ENCODE measurements at places on chromosomes 5 and 9.

- DNase-seq: no peak
Observed at GRCh38 chr9:111068771-111069170, 30.5 kb upstream of the LPAR1 start.

- DNase-seq: no peak
Observed at GRCh38 chr9:101409079-101409477, 10.4 kb downstream of the ZNF189 start.

GRCh38 chr9:74255489-74255984 lies 241.6 kb upstream of the RORB start:
- DNase-seq: no peak

GRCh38 chr5:138018849-138019248 lies 14.0 kb downstream of the FAM13B start:
- DNase-seq: no peak

- DNase-seq: no peak
Observed at GRCh38 chr9:135772056-135772646, 70.2 kb downstream of the KCNT1 start.

DNA sequence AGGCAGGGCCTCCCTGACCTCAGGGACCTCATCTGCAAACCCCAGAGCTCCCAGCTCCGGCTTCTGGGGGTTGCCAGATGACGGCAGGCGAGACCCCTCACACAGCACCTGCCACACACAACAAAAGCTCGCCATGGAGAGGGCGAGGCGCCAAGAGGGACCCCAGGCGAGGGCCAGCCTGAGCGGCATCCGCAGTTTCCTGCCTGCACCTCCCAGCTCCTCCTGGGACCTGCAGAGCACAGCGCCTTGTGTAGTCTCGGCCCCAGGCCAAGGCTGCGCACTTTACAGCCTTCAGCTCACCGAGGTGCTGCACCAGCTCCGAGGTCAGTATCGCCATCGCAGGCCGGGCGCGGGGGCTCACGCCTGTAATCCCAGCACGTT lies 82.4 kb upstream of the ADAMTS2 start:
- no peak for DNase-seq

- no peak for DNase-seq
Observed at GRCh38 chr5:76604838-76605237, 18.4 kb downstream of the F2RL2 start.

- DNase-seq: no peak
Observed at GRCh38 chr5:23302438-23302837, 205.0 kb upstream of the PRDM9 start.

DNA sequence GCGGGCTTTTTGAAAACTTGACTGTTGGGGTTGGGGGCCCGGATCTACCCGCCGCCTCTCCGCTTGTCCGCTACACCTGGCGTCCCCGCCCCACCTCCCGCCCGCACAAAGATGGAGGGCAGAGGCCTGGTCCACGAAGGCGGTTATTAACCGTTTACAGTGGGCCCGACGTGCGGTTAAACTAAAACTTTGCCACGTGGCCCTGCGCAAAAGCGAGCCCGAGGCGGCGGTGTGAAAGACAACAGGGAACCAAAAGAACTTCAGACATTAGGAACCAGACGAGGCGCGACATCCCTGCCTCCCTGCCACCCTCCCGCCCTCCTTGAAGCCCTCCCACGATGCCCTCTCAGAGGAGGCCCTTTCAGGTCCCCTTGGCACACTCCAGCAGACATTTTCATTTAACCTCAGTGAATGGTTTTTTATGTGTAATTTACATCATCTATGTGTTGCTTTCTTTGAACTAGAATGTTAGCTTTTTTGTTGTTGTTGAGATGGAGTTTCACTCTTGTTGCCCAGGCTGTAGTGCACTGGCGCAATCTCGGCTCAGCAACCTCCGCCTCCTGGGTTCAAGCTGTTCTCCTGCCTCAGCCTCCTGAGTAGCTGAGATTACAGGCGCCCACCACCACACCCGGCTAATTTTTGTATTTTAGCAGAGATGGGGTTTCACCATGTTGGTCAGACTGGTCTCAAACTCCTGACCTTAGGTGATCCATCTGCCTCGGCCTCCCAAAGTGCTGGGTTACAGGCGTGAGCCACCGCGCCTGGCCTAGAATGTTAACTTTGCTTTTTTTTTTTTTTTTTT lies 999 bp upstream of the HNRNPA0 start:
- DNase-seq: no peak

- no peak for DNase-seq
Observed at GRCh38 chr9:91676046-91676445, 252.4 kb upstream of the NFIL3 start.

DNA sequence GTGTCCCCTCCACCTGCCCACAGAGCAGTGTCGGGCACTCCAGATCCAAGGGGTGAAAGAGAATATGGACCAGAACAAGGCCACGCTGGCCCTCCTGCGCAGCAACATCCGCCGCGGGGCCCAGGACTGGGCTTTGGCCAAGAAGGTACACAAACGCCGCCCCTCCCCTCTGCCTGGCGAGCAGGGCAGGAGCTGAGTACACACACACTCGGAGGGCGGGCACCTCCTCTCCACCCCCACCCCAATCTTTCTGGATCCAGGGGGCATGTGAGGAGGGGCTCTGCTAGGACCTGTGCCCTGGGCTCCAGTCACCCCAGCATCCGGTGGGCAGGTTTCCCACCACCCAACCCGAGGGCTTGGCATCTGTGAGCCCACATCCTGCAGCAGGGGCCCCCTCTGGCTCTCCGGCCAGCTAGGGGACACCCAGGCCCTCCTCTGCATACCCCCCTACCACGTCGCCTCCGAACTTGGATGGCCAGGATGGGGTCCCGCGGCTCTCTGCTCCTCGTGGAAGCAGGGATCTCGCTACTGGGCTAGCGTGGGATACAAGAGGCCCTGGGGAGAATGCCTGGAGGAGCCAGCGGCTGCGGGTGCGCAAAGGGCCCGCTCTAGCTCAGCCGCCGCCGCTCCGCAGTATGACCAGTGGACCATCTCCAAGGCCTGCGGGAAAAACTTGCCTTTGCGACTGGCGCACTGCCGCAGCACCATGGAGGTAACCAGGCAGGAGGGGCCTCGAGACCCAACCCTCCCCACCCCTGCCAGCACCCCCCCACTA lies 3.1 kb downstream of the CCDC183 start:
- no peak for DNase-seq

DNA sequence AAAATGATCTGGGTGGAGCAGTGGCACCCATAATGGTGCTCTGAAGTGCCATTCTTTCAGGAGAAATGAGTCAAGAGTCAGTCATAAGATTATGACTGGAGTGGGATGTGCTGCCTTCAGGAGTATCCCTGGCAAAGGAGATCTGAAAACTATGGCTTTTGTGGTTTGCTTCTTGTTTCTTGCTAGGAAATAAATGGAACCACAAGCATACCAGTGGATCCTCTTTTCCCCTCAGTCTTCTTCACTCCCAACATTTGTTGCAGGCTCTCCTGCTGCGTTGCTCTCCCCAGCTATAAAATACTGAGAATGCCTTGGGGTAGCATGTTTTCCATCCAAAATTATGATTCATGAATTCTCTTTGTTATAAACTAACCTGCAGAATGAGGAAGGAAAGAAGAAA lies 199.1 kb downstream of the NNT start:
- no peak for DNase-seq
